GM12864 (cell line): ENCODE measurements at places on chromosomes 6 and 20.

DNA sequence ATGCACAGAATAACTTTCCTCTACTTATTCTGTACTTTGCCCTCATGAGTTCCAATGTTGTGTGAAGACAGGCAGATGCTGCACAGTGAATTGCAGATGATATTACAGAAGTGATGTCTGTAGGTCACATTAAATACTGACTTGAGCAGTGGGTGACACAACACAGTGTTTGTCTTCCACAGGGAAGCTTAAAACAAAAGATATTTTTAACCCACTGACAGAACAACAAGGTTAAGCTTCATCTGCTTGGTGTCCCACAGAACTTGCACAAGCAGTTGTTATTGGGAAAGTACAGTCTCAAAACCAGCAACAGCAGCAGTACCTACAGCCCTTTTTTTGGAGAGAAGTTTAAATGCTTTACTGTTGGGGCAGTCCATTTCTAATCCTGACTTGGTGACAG, 10.5 kb downstream of the SUMO4 start:
- no peak for DNase-seq

DNA sequence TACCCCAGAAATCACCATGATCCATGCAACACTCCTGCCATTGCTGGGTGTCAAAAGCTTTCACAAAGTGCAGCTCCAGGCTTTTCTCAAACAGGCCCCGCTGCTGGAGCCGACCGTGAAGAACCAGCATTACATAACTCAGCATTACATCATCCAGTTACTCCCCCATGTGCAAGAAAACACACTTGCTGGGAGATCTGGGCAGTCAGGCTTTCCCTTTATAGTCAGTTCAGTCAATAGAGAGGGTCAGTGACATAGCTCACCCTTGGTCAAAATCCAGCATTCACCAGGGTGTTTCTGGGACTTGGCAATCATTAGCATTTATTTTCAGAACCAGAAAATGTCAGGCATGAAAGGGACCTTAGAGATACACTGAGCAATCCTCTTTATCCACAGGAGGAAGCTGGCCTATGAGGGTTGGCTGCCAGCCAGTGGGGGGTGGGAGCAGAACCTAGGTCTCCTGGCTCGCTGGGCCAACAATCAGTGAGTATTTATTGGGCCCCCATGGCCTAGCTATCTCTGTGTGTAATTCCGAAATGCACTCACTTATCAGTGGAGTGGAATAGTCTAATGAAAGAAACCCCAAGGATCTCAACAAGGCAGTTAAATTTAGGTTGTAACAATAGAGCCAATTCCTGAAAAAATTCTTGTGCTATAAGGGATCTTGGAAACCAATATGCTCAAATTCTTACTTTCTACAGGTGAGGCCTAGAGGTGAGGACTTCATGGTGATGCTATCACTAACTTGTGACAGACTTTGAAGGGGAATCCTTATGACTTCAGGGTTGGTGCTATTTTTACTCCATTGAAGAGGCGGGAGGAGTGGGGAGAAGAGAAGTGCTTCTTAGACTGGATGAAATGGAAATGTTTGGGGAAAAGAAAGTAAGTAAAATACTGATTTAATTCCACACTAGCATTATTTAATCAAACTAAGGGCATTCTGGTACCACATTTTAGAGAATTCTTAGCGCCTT, 54.6 kb downstream of the LYRM4 start:
- no peak for DNase-seq

GRCh38 chr20:17943343-17943742, 25.3 kb downstream of the SNX5 start:
- no peak for DNase-seq

- no peak for DNase-seq
These were observed 1.6 kb upstream of the CD93 start for GRCh38 chr20:23087587-23088251.

DNA sequence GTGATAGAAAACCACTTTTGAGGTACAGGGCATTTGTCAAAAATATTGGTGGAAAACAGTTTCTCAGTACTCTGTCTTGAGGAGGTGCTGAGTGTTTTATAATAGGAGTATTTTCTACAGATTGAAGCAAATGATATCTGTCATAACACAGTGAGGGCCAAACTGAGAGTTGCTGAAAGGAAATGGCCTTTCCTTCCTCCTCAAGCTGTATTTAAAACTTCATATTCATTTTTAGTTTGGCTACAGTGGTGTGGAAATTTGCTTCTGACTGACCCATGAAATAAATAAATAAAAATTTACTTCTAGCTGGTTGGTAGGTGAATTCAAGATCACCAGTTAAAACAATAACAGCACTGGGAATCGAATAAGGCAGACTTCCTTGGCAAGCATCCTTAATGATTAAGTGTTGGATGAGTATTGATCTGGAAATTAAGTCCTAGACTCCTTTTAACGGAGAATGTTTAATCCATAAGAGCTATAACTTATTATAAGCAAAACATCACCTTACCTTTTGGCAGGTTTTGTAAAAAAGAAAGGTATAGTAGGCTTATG, 828.6 kb upstream of the CITED2 start:
- no peak for DNase-seq

GRCh38 chr6:121510568-121511177, 75.2 kb downstream of the GJA1 start:
- no peak for DNase-seq

DNA sequence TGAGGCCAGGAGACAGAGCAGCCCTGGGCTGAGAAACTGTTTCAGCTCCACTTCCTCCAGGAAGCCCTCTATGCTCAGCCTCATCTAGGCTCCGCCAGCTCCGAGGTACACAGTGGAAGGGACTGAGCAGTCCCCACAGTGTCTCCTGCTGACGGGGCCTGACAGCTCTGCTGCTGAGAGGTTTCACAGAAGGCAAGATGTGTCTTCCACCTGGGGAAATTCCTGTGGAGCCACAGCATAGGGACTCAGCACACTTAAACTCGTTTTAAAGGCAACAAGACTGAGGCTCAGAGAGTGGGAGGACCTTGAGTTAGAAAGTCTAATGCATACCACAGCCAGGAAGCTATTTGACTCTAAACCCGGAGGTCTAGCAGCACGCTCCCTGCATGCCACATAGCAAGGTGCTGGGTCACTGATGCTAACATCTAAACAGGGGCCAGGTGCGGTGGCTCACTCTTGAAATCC, 6.8 kb downstream of the ADA start:
- peak; percentile 75 for DNase-seq

DNA sequence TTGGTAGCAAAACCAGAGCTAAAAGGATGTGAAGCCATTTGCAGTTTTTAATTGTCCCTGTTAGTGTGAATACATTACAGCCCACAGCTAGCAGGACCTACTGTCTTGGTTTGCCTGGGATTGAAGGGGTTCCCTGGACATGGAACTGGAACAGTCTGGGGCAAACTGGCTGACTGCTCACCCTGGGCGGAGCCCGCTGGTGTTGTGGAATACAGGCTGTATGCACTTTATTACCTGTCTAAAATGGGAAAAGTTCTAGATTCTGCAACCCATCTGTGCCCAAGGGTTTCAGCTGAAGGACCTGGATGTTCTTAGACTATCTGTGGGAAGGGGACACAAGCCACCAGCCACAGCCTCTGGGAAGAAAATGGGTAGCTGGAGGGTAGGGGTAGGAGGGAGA, 12.2 kb upstream of the CDKN1A start:
- DNase-seq: no peak

DNA sequence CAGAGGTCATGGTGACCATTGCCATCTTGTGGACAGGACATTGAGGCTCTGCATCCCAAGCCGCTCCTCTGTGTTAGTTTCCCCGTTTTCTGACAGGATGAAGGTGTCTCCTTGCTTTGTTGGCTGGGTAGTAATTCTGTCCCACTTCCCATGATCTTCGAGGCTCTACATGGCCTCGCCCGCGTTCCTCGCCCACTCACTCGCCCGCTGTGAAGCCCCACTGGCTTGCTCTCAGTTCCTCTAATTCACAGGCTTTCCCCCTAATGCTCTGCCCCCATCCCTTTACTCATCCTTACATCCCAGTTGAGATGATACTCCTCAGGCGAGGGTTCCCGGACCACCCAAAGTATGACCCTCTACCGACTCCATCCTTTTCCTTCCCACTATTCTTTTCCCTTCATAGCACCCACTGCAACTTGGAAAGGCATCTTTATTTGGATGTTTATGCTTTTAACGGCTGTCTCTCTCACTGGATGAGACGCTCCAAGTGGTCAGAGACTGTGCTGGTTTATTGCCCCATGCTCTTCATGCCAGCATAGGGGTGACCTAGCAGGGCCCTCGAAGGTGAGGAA, 511 bp upstream of the SLC35B2 start:
- DNase-seq: no peak

DNA sequence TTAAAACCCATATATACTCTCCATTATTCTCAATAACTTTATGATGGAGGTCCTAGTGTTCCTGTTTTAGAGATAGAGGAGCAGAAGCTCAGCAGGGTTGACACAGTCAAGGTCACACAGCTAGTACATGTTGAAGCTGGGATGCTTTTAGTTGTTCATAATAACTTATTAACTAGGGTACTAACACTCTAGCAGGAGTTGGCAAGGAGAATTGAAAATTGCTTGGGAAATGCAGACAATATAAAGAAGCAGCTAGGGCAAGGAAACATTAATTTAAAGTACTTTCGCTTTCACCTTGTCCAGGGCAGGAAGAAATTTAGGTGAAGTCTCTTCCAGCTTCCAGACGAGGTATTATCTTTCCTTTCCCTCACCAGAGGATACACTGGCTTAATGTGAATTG, 133.7 kb downstream of the RCAN2 start:
- no peak for DNase-seq

- DNase-seq: no peak
These were observed 446.7 kb downstream of the GJA1 start for GRCh38 chr6:121881974-121882667.

- no peak for DNase-seq
These were observed 324.2 kb upstream of the PREP start for GRCh38 chr6:105726902-105727655.

DNA sequence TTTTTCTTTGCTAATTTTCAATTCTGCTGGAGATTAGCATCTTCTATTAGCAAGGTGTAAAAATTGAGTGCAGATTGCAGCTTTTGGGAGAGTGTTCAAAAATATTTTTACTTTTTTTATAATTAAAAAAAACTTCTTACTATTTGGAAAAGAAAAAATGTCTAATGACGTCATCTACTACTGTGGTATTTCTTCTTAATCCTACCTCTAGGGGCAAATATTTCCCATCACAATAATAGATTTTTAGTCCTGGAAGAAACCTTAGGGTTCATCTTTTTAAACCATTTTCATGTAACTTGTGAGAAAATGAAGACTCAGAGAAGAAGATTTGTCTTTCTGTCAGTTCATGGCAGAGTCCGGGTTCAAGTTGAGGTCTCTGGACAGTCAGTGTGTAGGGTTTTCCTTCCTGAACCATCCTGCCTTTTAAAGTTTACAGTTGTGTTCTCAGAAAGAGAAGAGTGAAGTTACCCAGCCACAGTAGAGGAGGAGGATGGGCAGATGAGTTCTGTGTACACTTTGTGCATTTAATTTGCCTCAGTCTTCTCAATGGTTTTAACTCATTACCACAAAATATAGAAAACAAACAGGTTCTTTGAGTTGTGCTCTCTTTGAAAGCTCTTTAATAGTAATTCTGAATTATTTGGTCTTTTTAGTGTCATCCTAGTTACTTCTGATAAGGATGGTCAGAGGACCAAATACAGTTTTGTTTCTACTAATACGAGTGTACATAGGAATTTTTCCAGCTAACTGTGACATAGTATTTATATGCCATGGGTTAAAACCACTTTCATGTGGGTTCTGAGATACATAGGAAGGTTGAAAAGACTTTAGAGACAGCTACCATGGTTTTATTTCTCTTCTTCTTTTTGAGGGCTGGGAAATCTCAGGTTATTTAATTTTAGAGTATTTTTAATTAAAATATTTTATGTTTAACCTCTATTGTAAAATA, 184.7 kb downstream of the CDKAL1 start:
- DNase-seq: no peak

- no peak for DNase-seq
These were observed 15.3 kb downstream of the HCK start for GRCh38 chr20:32067234-32067821.

DNA sequence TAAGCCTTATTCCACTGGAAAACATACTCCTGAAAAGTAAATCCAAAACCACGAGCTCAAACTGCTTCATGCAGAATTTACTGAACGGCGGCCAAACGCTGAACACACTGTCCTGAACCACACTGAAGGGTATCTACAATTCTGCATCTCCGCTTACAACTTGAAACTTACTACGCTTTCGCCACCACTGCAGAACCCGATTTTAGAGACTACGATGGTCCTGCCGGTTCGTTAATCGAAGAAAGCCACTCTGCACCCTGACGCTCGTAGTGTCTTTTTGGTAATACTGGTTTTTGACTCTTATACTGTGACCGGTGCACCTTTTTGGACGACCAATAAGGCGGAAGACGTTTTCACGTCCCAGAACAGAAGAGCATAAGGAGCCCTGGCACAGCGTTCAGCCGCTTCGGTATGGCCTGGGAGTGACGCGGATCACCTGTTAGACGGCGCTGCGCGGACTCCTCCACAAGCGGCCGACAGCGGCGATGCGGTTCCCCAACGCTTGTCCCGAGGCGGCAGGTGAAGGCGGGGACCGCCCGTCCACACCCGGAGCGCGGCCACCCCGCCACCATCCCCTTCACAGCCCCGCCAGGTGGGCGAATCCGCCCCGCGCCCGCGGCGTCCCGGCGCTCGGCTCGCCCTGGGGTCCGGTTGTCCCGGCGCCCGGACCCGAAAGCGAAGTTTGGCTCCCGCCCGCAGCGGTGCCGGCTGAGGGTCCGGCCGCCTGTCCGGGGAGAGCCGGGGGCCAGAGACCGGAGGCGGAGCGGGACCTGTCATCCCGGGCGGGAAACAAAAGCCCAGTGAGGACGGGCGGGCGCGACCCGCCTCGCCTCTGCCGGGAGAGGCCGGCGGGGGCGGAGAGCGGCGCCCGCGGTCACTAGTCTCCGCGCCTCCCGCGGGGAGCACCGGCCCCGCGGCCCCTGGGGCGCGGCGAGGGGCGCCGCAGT, 784 bp downstream of the FKBP5 start:
- peak; percentile 31 for DNase-seq
